Stimulated activated CD8-positive, alpha-beta memory T cell treated with anti-CD3 and anti-CD28 coated beads, Interleukin-15, amount 100 ng/mL, for 4 hours (primary cell): ENCODE measurements at places on chromosomes 1 and 21.

DNA sequence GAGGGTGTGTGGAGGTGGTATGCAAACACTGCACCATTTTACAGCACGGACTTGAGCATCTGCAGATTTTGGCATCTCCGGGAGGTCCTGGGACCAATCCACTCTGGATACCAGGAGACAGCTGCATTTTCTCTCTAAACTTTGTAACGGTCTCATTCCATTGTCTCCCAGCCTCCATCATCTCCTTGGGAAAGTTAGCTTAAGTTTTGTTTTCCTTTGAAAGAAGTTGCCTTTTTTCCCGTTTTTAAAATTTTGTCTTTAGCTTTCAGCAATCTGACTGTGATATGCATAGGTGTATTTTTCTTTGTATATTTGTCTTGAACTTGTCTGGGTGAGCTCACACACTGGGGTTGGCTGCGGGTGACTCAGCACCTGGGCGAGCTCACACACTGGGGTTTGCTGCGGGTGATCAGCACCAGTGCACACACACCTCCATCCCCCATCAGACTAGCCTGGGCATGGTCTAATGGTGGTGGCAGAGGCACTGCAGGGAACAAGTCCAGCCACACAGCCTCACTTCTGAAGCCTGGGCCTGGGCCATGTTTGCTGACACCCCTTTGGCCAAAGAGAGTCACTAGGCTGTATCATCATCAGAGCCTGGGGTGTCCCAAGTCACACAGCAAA, 32.1 kb upstream of the COL18A1 start:
- no peak for DNase-seq

DNA sequence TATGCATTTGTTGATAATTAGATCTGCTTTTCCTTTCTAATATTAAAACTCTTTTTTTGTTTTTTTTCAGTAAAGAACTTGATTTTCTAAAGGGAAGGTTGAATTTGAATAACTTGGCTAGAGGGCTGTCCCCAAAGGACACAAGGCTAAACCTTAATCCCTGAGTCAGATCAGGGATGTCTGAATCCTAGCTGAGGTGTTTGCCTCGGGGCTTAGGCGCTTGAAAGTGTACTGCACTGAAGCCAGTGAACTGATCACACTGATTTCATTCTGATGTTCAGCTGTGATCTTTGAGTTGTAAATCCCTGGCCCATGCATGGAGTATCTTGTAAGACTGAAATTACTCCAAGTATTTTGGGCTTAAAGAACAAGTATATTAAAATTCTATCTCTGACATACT, 42.8 kb downstream of the MTR start:
- no peak for DNase-seq

DNA sequence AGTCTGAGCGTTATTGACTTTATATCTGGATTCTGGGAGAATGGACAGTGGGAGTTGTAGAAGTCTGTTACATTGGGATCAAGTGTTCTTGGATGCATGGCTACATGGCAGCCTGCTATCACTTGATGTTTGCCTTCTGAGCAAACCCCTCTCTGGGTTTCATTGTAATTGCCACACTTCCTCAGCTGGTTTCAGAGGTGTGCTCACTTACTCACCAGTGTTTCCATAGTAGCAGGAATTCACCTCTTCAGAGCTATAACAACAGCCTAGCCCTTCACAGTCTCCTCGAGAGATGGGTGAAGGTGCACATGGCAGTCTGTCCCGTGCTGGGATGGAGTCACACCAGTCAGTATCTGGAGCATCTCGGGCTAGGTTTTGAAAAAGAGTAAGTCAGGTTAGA, 2.6 kb downstream of the ZP4 start:
- DNase-seq, result no peak

GRCh38 chr1:1032424-1032823, 12.5 kb downstream of the AGRN start:
- no peak for DNase-seq

GRCh38 chr1:179806333-179806732, 63.2 kb downstream of the FAM163A start:
- no peak for DNase-seq

DNA sequence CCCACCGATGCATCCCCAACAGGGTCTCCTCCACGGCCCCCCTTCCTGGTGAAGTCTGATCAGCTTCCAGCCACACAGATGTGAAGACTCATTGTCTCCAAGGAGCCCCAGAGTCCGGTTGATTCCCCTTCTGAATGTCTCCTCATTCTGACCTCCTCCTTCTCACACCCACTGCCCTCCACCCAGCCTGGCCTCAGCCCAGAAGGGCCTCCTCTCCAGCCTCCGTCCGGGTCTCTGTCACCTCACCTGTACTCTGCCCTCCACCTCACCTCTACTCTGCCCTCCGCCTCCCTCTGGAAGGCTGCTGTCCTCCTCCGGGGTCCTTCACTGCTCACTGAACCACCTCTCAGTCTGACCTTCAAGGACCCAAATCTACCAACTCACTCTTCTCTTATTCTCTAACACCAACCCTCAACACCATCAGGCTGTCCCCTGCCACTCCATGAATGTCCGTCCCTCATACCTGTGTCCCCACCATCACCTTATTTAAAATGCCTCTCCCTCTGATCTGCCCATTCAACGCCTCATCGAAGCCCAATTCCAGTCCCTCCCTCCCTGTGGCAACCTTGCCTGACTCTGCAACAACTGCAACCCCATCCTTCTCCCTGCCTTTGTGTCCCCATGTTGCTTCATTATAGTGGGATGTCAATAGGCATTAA, 201.2 kb downstream of the TOMM20 start:
- no peak for DNase-seq

DNA sequence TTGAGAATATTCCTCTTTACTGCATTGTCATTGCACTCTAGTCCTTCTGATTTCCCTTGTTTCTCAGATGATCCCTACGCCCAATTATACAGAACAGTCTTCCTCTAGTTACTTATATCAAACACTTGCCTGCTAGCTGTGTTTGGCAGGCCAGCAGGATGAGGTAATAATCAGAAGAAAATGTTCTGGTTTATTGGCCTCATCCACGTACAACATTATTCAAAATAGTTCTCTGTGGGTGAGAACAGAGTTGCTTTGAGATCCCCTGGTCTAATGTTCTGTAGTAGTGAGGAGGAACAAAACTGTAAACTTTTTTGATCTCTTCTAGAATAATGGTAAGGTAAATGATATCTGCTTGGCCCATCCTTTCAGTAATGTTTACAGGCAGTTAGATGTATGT, 22.3 kb upstream of the C1orf105 start:
- no peak for DNase-seq

DNA sequence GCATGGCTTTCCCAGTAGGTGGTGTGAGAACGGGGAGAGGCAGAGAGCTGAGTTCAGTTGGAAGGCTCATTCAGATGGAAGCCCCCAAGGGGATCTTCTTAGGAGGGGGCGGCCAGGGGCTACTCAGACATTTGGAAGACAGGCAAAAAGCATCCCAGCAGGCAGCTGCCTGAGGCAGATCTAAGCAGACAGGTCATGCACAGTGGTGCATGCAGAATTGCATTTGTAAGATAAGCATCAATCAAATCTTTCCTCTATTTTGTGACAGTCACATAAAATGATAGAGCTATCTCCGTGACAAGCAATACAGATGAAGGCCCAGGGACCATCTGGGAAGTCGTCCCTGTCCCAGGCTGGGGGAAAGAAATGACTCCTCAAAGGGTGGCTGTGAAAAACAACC, 3.8 kb downstream of the RAB3B start:
- no peak for DNase-seq

DNA sequence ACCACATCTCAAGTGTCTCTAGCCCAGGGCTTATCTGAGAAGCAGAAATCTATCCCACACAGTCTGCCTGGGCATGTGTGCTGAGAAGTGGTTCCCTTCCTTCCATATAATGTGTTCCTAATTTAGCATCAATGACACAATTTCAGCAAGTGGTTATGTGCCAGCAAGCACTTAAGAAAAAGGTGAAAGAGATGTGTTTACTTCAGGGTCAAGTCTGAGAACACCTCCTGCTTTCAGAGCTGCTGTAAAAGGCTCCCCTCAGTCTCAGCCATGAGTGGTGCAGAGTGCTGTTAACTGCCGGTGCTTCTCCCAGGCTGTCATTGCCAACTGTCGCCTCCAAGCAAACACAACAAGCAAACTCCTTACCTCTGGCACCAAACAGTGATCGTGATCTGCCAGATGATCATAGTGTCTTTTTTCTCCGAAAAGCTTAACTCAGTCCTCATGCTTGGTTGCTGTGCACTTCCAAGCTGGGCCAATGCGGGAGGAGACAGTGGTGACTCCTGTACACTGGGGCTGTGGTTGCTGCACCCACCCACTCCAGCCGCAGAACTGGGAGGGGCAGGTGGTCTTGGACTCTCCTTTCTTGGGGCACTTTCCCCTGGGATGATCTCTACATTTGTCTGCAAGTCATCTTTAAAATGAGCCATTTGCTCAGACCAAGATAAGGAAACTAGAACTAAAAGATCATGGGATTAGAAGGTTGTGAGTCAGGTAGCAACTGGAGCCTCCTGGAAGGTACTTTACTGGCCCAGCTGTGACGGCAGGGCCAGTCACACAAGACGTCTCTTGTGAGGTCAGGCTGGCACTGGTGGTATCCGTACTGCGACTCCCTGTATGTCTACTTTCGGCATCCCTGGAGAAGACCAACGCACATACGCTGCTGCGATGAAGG, 32.4 kb downstream of the ATP1A1 start:
- no peak for DNase-seq
